ENCODE measurements at places on chromosomes 5 and 9.

DNA sequence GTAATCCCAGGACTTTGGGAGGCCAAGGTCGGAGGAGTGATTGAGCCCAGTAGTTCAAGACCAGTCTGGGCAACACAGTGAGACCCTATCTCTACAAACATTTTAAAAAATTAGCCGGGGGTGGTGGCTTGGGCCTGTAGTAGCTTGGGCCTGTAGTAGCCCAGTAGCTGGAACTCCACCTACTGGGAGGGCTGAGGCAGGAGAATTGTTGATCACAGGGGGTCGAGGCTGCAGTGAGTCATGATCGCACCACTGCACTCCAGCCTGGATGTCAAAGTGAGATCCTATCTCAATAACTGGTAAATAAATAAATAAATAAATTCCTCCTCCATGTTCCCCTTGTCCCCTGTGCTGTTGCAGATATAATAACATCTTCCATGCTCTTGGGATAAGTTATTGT lies 14.3 kb downstream of the VCAN start:
- H3K36me3 ChIP-seq, result peaks cover 39% of the 10 kb centered on the region
- no peaks in the 10 kb centered on the region for H3K27me3 ChIP-seq
- DNase-seq, result no peak
- peaks cover 1% of the 10 kb centered on the region for H3K4me1 ChIP-seq
- H3K4me3 ChIP-seq, result no peak overlapping the region

DNA sequence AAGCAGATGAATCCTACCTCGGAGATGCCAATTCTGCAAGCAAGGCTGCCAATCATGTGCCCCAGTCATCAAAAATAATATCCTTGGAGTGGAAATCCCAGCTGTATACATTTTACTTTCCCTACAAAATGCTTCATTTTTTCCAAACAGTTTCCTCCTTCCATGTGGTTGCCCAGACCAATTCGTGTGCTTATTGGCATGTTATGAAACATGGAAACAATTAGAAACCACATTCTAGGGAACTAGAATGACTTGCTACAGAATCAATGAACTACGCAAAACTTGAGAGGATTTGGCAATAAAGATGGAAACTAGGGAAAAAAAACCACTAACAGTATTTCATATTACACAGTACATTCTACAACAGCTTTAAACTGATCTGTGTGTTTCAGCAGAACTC lies 584.5 kb upstream of the DMAC1 start:
- no peak overlapping the region for H3K4me3 ChIP-seq
- no peaks in the 10 kb centered on the region for H3K27me3 ChIP-seq
- DNase-seq, result no peak
- peaks cover 4% of the 10 kb centered on the region for H3K36me3 ChIP-seq

- no peak overlapping the region for H3K4me3 ChIP-seq
- no peak overlapping the region for H3K27ac ChIP-seq
- no peaks in the 10 kb centered on the region for H3K27me3 ChIP-seq
- H3K4me1 ChIP-seq, result peaks cover 7% of the 10 kb centered on the region
These were observed 1201.4 kb upstream of the C9orf72 start for GRCh38 chr9:28774433-28775235.

DNA sequence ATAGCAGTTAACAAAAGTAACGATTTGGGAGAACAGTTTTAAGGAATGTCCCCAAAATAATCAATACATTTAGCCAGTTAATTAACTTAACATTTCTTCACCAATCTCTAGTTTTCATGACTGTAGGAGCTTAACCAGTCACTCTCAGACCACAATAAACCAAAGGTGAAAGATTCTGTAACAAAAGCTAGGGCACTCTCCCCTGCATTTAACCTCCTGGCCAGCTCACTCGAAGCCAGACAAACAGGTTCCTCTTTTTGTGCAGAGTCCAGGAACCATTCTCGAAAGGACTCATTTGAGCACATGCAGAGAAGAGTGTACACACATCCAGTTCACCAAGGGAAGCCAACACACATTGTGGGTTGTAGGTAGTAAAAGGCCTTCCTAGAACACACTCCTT lies 6.5 kb downstream of the IL7R start:
- H3K27me3 ChIP-seq, result no peaks in the 10 kb centered on the region
- no peak overlapping the region for H3K27ac ChIP-seq
- H3K36me3 ChIP-seq, result no peaks in the 10 kb centered on the region
- DNase-seq, result no peak
- no peak overlapping the region for H3K4me3 ChIP-seq

DNA sequence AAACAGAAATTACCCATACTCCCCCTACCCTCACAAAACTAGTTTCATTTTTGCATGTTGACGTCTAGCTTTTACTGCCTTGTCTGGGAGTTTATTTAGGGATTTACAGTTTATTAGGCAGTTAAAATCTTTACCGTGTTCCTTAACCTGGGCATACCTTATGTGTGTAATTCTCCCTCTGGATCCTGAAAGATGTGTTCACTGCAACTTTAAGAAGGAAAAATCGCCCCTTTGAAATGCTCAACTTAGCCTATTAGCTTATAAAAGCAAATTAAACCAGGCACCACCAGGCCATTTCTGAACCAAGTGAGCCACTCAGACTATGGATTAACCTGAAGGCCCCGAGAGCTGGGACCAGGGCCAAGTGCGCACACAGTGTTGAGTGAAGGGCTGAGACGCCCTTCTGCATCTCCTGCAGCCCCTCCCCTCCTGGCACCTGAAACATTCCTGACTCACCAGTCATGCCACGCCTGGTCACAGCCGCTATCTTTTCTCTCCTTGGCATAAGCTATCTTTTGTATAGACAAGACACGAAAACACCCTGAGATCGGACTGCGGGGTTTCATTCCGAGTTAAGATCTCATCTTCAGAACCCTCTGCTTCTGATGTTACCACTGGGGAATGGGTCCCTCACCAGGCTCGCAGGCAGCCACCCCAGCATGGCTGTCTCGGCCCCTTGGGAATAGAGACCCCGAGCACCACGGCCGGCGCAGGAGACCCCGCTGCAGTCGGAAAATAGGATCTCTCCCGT lies 111.9 kb downstream of the ROR2 start:
- no peak overlapping the region for H3K4me3 ChIP-seq
- no peaks in the 10 kb centered on the region for H3K36me3 ChIP-seq
- no peak for DNase-seq
- no peak overlapping the region for H3K27ac ChIP-seq
- H3K4me1 ChIP-seq, result peaks cover 35% of the 10 kb centered on the region
- H3K27me3 ChIP-seq, result no peaks in the 10 kb centered on the region

- no peak for DNase-seq
- H3K36me3 ChIP-seq, result no peaks in the 10 kb centered on the region
- H3K4me3 ChIP-seq, result peak overlapping the region; percentile 57
- H3K27me3 ChIP-seq, result peaks cover 64% of the 10 kb centered on the region
- no peak overlapping the region for H3K27ac ChIP-seq
- no peaks in the 10 kb centered on the region for H3K4me1 ChIP-seq
These were observed 26.3 kb downstream of the MSX2 start for GRCh38 chr5:174750711-174751110.

DNA sequence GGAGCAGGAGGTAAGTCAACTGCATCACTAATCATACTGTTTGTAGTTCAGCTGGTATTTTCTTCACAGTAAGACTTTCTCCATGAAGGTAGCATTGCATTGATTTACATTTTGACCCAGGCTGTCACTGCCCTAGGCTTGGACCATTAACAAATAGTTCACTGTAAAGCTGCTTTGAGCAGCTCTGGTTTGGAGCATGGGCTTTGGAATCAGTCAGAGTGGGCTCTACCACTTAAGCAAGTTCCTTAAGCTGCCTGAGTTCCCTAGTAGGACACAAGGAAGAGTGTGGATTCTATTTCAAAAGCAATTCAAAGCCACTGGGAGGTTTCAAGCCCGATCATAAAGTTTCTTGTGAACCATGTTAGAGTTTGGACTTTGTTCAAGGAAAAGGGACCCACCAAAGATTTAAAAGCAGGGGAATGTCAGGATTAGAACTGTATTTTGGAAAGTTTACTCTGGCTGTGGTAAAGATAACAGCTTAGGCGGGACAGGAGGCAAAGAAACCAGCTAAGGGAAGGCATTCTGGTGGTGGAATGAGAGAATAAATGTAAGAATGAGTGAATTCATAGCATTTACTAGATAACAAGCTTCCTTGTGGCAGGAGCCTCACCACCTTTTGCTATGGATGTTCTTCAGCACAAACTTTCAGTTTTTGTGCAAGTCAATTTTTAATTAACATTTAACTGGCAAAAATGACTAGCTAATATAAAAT lies 12.3 kb upstream of the PANK3 start:
- DNase-seq, result no peak
- H3K4me1 ChIP-seq, result peaks cover 9% of the 10 kb centered on the region
- H3K4me3 ChIP-seq, result no peak overlapping the region
- H3K27ac ChIP-seq, result no peak overlapping the region

DNA sequence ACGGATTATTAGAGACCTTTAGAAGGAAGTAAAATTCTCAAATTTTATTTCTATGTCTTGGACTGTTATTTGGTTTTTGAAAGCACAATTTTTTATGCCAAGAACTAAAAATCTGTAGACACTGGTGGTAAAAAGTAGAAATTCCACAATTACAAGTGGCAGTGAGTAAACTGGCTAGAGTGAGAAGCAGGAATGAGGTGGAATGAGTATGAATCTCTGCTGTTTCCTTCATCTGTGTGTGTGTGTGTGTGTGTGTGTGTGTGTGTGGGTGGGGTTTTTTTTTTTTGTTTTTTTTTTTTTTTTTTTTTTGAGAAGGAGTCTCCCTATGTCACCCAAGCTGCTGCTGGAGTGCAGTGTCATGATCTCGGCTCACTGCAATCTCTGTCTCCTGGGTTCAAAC lies 94.2 kb downstream of the TLE4 start:
- DNase-seq, result no peak
- H3K36me3 ChIP-seq, result peaks cover 2% of the 10 kb centered on the region
- H3K4me1 ChIP-seq, result peaks cover 77% of the 10 kb centered on the region

- H3K4me1 ChIP-seq, result peaks cover 6% of the 10 kb centered on the region
- H3K36me3 ChIP-seq, result no peaks in the 10 kb centered on the region
- no peaks in the 10 kb centered on the region for H3K27me3 ChIP-seq
- DNase-seq, result no peak
- H3K27ac ChIP-seq, result no peak overlapping the region
These were observed 182.2 kb downstream of the RAB3C start for GRCh38 chr5:58765058-58765457.

- H3K4me1 ChIP-seq, result no peaks in the 10 kb centered on the region
- no peaks in the 10 kb centered on the region for H3K36me3 ChIP-seq
- no peak overlapping the region for H3K4me3 ChIP-seq
- no peak for DNase-seq
- peaks cover 14% of the 10 kb centered on the region for H3K27me3 ChIP-seq
These were observed 52.1 kb downstream of the PALM2AKAP2 start for GRCh38 chr9:109831998-109832658.

DNA sequence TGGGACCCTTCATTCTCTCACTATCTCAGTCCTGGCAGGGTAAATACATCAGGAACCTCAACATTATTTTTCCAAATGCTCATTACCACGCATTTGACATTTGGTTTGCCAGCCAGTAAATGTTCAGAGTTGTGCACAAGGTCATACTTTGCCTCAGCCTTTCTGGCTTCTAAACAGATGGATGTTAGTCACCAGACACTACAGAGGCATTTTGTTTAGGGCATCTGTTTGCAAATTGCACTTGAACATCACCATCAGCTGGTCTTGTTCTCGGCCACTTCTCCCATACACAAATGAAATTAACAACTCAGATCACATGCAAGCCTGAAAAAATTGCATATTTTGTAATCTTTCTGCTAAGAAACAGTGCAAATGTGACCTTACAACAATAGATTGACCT lies 75.0 kb upstream of the SLC1A1 start:
- H3K27me3 ChIP-seq, result no peaks in the 10 kb centered on the region
- DNase-seq, result no peak
- no peak overlapping the region for H3K4me3 ChIP-seq
- no peak overlapping the region for H3K27ac ChIP-seq

GRCh38 chr9:34985311-34985899 lies 4.1 kb upstream of the DNAJB5 start:
- no peak overlapping the region for H3K4me3 ChIP-seq
- peaks cover 18% of the 10 kb centered on the region for H3K27me3 ChIP-seq
- peak; percentile 66 for DNase-seq
- no peaks in the 10 kb centered on the region for H3K36me3 ChIP-seq
- peaks cover 9% of the 10 kb centered on the region for H3K4me1 ChIP-seq
- no peak overlapping the region for H3K27ac ChIP-seq

DNA sequence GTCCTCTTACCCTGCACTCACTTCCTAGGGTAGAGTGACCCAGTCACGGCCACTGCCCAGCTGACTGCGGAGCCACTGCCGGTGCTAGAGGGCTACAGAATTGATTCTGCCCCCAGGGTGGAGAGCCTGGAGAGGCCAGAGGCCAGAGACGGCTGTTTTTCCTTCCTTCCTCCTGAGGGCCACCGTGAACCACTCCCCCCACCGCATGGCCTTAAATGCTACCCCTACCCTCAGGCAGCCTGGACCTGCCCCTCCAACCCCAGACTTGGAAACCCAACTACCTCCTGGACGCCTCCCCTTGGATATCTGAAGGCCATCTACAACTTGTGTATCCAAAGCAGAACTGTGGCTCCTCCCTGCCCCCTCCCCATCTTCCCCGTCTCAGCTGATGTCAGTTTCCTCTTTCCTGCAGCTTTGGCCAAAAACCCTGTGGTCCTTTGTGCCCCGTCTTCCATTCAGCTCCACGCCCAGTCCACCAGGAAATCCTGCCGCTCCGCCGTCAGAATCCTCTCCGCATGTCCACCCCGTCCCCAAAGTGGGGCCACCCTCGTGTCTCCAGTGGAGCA lies 16.3 kb downstream of the SH2D3C start:
- H3K4me3 ChIP-seq, result no peak overlapping the region
- H3K4me1 ChIP-seq, result no peaks in the 10 kb centered on the region
- DNase-seq, result no peak
- no peak overlapping the region for H3K27ac ChIP-seq

- H3K27ac ChIP-seq, result peak overlapping the region; percentile 22
- H3K27me3 ChIP-seq, result peaks cover 25% of the 10 kb centered on the region
- H3K36me3 ChIP-seq, result no peaks in the 10 kb centered on the region
- H3K4me1 ChIP-seq, result no peaks in the 10 kb centered on the region
- no peak overlapping the region for H3K4me3 ChIP-seq
These were observed 326.1 kb downstream of the NSG2 start for GRCh38 chr5:174371600-174372094.

DNA sequence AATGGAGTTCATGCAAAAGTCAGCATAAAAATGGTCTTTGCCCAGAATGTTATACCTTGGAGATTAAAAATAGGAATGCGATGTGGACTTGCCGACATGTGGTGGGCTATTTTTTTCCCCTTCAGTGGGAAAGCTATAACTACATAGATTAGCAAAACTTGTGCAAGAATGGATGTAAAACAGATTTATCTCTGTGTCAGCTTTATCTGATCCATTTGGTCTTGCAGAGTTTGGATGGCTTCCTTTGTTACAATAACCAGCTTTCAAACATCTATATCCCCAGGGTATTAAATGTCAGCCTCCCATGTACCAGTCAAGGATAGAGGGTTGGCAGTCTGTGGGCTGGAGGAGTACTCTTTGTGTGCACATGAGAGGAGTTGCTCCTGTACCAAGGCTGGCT lies 284.9 kb downstream of the TMEM38B start:
- H3K4me3 ChIP-seq, result no peak overlapping the region
- no peaks in the 10 kb centered on the region for H3K36me3 ChIP-seq
- peaks cover 11% of the 10 kb centered on the region for H3K4me1 ChIP-seq
- no peak for DNase-seq

Data from progenitor cell of endocrine pancreas (in vitro differentiated cells).